ENCODE measurements at places on chromosomes 2 and 18.

- DNase-seq = peak; percentile 86
Observed at GRCh38 chr2:96554293-96555145, 18.0 kb downstream of the ARID5A start.

DNA sequence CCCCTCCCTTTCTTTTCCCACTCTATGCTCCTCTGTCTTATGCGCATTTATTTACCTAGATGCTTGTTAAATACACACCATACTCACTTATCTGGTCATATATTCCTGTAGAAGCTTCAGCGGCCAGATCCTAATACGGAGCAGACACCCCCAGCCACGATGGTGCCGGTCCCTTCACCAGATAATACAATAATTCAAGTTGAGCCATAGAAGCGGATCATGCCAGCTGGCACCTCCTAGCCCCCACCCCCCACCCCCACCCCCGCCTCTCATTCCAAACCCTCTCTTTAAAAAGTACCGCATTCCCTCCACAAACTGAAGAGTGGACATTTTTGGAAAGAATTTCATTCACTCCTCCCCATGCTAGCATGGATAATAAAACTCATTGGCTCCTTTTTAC lies 95.2 kb downstream of the BIN1 start:
- no peak for DNase-seq

DNA sequence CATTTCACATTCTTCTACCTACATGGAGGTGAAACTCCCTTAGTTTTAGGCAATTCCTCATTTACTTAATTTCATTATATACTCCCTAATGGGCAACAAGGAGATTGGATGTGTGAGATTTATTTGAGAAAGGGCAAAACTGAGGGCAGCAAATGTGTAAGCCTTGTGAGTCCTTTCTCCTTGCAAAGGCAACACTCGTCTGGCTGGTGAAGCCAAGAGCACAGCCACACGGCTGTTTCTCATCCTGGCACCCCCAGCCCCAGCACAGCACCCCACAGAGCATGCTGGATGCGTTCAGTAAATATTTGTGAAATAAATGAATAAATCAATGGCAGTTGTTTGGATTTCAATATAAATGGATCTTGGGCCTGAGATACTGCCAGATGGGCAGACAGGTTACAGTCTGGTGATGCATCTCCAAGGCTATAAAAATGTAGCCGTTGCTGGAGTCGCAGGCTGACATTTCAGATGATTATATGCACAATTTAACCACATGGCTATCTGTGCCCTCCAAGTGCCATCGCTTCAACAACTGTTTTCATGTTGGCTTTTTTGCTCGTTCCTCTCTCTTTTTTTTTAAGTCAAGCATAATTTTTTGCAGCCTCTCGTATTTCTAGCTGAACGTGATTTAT lies 154.1 kb upstream of the REV1 start:
- DNase-seq = no peak

DNA sequence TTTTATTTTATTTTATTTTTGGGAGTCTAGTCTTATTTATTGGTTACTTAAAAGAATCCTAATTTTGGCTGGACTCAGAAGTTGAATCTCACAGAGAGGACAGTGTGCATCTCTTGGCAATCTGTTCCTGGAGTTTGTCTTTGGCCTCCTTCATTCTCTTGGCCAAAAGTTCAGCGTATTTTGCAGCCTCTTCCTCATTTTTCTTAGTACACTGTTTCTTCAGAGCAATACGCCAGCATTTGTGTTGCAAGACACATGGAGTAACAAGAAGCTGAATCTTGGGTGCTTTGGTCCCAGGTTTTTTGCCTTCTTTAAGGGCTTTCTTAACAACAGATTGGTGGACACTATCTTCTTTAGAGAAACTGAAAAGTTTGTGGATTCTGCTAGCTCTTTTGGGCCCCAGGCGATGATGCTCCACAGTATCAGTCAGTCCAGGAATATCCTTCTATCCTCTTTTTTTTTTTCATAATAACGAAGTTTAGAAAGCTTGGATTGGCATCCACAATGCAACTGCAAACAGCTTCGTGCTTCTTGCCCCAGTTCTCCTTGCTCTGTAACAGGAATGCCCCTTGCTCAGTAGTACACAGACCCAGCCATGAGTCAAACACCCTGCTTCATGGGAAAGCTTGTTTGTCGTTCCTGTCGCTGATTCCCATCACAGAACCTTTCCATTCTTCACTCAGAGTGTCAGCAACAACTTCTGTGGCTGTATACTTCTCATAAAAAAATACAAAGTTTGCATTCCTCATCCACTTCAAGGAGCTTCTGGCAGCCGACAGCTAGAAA lies 34.8 kb upstream of the RFX8 start:
- no peak for DNase-seq

DNA sequence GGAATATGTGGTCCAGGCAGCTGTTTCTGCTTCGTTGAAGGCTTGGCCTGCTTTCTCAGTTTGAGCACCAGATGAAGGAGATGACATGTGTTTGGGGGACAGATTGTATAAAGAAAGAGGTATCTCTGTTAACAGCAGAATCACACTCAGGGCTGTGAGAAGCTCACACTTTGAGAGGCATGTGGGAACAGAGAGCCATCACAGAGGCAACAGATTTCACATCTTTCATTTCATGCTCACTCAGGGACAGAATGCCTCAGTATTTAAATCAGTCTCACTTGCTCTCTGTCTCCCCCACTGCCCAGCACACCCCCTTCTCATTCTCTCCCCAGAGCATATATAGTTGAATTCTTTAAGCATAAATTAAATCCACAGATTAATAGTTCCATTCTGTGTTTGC lies 37.4 kb downstream of the KIAA2012 start:
- DNase-seq = no peak
